ENCODE measurements at places on chromosomes 7 and 10.

- no peak for DNase-seq
These were observed 129.4 kb downstream of the SLC16A9 start for GRCh38 chr10:59580026-59580863.

GRCh38 chr10:26743841-26744240 lies 46.3 kb downstream of the PDSS1 start:
- DNase-seq = no peak

DNA sequence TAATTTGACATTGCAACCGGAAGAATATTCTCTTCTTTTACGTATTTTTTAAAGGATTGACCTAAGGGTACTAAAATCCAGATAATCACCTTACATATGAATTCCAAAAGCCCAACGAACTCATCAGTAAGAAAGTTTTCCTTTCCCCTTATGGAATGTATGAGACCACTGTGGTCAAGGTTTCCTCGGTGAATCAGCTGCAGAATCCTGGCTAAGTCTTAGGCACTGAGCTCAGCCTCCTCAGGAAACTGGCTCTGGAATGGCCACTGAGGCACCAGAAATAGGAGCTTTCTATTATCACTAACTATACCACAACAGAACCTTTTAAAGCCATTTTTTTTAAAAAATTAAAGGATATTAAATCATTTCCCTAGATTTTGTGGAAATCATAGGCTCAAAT lies 21.0 kb downstream of the SVIL start:
- DNase-seq = no peak

DNA sequence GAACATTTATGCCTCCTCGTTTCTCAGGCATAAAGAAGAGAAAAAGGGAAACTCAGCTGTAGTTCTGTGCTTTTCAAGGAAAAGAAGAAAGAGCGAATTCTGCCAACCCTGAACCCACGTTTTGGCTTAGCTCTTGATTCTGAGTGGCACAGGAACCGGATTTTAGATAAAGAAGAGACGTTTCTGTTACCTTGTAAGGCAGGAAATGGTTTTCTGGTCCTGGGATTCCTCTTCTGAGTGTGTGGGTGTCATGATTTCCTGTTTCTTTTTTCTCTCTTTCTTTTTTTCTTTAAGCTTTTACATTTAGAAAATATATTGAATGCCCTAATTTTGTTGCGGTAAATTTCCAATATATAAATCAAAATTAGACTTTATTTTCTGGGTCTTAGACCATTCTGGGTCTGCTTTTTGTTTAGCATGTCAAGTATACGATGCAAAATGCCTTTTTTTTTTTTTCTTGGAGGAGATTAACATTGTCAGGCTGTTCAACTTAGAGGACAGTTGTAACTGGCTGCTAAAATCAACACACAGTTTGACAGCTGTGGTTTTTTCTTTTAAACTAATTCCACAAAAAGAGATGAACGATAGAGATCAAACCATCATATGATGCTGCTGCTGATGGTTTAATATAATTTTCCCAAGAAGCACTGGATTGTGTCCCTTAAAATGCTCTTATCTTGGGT lies 190.8 kb downstream of the GATA3 start:
- DNase-seq = no peak

Data from stimulated activated CD8-positive, alpha-beta memory T cell treated with anti-CD3 and anti-CD28 coated beads, Interleukin-7, amount 100 ng/mL, for 48 hours (primary cell).